ENCODE measurements at places on chromosomes 7 and 10.

- no peak for DNase-seq
These were observed 2.9 kb downstream of the CDK14 start for GRCh38 chr7:90599038-90599437.

DNA sequence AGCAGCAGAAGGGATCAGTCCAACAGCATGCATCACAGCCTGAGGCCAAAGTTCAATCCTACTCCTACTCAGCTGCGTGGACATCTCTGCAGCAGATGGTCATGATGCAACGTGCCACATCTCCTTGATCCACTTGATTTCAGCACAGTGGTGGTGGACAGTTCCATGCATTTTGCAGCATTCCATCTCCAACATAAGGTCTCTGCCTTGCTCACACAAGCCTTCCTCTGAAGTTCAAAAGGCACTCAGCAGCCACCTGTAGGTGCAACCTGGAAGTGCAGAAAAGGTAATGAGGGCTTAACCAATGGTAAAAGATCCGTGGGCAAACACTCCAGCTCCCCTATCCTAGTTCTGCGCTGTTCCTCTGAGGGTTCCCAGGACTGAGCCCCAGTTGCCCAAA lies 57.5 kb upstream of the CHCHD3 start:
- no peak for DNase-seq

DNA sequence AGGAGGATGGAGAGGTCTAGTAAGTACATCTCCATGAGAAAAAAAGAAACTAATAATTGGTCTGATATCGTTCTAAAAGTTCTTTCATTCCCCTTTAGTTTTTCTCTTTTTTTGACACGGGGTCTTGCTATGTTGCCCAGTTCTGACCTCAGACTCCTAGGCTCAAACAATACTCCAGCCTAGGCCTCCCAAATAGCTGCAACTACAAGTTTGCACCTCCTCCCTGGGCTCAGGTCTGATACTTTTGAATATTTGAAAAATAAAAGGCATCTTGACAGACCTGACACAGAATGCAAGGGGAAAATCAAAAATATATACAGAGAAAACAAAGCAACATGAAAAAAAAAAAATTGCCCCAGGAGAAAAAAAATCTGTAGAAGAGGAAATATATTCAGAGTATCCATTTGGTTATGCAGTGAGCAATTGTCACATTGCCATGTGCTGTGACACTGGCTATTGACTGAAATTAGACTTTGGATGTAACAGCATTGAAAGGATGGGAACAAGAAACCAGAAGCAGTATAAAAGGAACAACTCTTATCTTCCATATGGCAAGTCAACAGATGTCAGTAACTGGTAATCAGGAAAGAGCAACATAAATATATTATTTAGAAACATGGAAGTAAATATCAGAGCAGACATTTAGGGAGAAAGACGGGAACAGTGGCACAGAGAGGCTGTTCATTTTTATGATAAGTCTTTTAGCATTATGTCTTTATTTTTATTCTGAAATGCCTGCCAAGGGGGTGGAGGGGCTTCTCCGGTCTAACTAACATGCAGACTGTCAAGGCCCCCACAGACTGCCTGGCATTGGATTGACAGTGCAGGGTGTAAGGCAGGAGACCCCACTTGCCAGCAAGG lies 408.4 kb downstream of the PARD3 start:
- DNase-seq = no peak

- peak; percentile 59 for DNase-seq
These were observed 170.2 kb downstream of the FAM107B start for GRCh38 chr10:14604181-14605142.

All from omental fat pad (tissue), 4 donors.